Activated CD4-positive, CD25-positive, alpha-beta regulatory T cell treated with anti-CD3 and anti-CD28 coated beads, Interleukin-2, amount 50 U/mL, for 72 hours (primary cell): ENCODE measurements at places on chromosomes 5 and 9.
A peak's percentile ranks its signal among the peaks of the same experiment; 100 is the strongest.

DNA sequence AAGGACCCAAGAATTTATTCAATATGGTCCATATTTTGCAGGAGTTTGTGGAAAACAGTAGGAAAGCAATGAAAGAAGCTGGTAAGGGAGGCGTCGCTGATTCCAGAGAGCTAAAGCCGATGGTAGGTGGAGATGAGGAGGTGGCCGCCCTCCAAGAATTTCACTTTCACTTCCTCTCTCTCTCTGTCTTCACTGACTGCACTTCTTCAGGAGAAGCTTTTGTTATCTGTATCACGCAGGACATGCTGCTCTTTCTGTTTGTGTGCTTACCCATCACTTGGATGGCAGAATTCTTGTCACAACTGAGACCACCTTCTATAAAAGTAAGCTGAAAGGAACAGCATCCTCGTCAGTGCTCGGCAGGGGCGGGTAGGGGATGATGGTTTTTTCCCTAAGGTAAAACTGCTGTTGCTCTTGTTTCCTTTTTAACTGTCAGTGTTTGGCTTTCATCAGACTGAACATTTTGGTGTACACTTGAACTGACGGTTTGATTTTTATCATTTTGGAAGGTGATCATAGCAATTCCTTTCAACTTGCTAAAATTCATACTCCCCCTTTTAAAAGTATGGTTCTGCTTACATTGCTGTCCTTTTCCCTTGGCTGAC lies 62.4 kb upstream of the FSD1L start:
- DNase-seq, result no peak

- no peak for DNase-seq
Observed at GRCh38 chr5:91307048-91307447, 76.1 kb downstream of the ARRDC3 start.

DNA sequence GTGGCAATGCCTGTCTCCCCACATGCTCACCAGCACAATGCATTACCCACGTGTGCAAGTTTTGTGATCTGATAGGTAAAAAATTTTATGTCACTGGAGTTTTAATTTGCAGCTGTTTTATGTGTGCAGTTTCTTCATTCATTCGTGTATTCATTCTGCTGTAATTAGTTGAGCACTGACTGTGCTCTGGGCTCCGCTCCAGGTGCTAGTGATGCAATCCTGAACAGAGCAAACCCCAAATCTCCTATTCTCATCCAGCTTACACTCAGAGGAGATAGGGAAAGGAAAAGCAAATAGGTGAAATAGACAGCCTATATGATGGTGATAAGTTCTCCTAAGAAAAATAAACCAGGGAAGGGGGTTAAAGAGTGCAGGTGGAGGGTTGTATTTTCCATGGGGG lies 148.4 kb downstream of the TENT4A start:
- no peak for DNase-seq

DNA sequence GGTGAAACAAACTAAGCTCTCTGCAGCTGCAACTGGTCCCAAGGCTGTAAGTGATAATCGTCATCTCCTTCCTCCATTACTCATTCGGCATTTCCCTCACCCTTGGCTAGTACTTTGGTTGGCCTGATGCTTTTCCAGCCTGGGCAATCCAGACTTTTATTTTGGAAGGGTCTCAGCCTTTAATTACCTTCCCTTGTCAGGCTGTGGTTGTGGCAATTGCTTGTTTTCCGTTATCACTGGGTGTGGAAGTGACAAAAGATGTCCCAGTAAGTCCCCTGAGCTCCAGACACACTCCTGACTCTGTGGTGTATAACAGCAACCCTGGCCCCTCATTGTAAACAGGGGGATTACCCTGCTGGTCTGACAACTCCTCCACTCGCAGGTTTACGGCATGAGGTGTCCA lies 6.3 kb upstream of the FAF2 start:
- DNase-seq, result no peak

- no peak for DNase-seq
Observed at GRCh38 chr9:110207071-110207641, 803 bp downstream of the C9orf152 start.

GRCh38 chr5:173396311-173396993 lies 68.2 kb upstream of the STC2 start:
- DNase-seq, result no peak

- no peak for DNase-seq
Observed at GRCh38 chr5:34040472-34040871, 2.5 kb downstream of the C1QTNF3 start.

DNA sequence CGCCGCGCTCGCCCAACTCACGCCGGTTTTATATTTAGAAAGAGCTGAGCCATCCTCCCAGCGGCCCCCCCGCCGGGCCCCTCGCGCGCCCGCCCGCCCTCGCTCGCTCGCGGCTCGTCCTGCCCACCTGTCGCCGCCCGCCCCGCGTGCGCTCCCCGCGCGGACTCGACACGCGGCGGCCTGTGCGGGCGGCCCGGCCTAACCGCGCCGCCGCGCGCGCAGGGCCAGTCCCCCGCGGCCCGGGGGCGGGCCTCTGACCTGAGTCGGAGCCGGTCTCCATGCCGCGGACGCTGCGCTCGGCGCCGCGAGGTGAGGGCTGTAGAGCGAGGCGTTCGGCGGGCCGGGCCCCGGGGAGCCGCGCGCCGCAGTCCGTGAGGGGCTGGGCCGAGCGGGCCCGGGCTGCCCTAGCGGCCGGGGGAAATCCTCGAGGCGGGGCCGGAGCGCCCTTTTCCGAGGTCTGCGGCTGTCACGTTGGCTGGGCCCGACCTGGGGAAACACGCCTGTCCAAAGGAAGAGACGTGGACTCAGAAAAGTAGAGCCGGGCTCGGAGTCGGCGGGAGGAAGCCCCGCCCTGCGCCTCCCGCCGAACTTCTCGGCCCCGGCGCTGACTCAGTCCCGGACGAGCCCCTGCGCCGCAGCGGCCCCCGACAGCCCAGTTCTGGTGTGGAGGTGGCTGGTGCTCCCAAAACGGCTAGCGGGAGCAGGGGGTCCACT lies at the start of gene ECPAS:
Gene ECPAS (minus strand): TSS at position 526 of the 714 bp plus-strand sequence. CDS start 11,465 bp downstream, outside the sequence.
- peak; percentile 74 for DNase-seq

DNA sequence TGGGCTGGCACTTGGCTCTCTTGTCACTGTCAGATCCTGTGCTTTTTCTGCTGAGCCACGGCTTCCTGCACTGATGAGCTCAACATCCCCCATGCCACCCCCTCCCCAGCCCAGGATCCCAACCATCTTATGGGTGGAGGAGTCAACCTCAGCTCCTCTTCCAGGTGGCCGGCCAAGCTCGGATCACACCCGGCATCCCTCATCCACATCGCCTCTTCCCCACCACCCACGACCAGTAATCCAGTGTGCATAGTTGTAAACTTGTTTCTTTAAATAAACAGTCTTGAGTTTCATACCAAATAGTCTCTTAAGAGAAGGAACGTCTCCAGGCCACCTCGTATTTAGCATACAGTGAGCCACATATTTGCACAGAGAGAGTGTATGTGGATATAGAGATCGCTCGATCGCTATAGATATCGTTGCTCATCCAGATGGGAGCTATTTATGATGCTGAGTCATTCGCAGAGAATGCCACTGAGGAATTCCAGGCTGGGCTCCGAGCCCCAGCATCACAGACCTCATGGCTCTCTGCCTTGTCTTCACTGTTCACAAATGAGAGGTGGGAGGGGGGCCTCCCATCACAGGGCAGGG lies 61.8 kb upstream of the CPLX2 start:
- DNase-seq, result no peak

DNA sequence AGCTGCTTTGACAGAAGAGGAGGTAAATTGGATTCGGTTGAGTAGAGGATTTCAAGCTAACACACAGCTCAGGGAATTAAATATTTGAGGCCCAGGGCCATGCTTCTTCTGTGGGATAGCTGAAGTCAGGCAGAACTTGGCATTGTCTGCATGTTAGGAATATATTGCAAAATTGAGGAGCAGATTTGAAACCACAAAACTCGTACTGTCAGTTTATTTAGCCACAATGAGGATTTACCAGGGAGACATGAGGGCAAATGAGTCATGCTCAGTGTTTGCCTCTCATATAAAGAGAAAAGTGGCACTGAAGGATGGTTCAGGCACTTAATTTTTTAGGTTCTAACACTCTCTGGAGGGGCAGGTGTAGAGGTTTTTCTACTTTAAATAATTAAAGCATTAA lies 83.0 kb upstream of the PRLR start:
- DNase-seq, result no peak

- DNase-seq, result peak; percentile 91
Observed at GRCh38 chr9:130578865-130579737, at the start of gene FUBP3. Gene FUBP3 (plus strand): TSS chr9:130579577. CDS start chr9:130579681, 104 bp downstream.

DNA sequence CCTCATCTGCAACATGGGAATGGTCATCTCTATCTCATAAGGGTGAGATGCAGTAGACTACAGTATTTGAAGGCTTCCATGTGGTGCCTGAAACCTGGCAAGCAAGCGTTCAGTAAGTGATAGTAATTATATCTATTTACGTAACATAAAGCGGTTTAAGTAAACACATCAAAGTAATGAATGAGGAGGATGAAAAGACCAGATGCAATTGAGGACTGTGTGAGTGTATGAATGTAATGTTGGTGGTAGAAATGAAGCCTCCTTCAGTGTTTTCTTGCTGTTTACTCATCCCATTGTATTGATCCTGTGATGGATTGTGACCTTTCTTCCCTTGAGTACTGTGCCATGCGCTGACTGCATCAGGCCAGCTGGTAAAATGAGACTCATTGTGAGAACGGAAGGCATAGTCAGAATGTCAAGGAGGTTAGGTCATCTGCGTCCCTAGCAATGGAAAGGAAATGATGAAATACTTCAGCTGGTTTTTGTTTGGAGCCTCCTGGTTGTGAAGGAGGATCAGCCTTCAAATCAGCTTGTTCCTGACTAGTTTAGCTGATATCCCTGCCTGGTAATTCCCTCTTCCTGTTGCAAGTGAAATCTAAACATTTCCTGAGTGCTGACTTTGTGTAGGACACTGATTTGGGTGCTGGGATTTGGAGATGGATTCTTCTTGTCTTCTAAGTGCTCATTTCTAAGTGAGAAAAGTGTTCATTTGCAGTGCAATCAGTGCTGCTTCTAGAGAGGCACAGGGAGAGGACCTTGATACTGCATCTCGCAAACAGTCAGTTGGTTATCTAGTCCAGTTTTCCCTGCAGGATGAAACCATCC lies 35.6 kb downstream of the TNFSF8 start:
- no peak for DNase-seq

DNA sequence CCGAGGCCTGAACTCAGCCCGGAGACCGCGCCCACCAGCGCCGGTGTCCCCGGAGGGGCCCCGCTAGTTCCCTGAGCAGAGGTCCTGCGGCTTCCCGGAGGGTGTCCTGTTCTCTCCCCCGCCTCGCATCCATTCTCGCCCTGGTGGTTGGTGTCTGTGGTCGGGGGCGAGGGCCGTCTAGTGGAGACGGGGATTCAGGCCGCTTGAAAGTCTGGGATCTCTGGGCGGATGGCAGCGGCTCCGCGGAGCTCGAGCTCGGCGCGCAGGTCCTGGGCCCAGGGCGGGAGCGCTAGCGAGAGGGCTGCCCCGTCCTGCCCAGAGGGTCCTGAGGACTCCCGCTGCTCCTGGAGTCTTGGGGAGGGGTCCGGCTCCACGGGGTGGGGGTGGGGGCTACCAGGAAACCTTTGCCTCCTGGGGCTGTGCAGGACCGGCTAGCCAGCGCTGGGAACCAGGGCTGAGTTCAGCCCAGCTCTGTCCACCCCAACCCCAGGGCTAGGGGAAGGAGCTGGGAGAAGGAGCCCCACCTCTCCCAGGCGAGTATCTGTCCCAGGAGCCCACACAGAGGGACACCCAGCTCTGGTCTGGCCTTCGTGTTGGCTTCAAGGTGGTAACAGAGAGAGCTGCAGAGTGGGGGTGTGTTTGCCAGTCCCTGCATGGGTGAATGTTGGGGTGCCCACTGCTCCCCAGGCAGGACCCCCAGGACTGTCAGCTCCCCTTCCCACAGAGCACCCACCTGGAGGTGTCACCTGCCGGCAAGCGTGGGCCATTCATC lies 4.0 kb downstream of the TOR4A start:
- DNase-seq, result no peak

- no peak for DNase-seq
Observed at GRCh38 chr5:115298811-115299210, 2.4 kb upstream of the CCDC112 start.

DNA sequence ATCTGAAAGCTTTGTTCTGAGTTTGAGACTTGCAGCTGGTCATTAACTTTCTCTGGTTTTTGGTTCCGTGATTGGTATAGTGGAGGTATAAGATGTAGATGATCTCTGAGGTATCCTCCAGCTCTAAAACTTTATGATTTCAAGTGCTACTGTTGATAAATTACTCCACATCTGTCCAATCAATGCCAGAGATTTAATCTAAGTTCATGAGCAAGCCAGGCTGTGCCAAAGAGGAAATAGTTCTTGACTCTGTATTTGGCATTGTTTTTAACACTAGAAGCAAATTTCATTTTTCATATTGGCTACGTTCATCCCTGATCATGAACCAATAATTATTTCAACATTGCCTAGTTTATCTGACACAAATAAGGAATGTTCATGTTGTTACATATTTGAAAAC lies 28.5 kb upstream of the CHD1 start:
- DNase-seq, result no peak

GRCh38 chr9:83385317-83385716 lies 152.9 kb downstream of the FRMD3 start:
- no peak for DNase-seq

GRCh38 chr5:55868846-55869245 lies 17.7 kb downstream of the IL31RA start:
- no peak for DNase-seq

DNA sequence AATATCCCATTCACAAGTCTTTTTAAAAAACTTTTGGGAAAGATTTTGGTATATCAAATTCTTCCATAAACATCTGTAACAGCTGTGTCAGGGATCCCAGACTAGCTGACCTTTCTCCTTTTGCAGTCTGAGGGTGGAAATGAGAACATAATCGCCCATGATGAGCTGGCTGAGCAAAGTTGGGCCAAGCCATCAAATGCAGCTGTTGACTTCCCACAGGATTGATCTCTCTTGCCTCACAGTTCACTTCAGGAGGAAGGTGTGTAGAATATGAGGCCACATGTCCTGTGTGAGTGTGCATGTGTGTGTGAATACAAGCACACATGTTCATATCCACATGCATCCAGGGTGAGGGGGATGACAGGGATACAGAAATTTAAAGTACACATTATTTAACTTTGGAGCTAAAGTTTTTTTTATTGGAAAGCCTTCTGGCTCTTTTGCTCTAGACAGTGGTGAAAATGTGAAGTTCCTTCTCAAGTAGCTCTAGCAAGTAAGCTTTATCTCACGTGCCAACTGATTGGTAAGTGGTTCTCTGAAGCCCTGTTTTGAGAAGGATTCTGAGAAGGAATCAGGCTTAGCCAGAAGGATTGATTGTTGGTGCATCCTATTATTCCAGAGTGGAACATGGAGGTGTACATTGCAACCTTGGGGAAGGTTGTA lies 468.8 kb upstream of the DMAC1 start:
- DNase-seq, result no peak

DNA sequence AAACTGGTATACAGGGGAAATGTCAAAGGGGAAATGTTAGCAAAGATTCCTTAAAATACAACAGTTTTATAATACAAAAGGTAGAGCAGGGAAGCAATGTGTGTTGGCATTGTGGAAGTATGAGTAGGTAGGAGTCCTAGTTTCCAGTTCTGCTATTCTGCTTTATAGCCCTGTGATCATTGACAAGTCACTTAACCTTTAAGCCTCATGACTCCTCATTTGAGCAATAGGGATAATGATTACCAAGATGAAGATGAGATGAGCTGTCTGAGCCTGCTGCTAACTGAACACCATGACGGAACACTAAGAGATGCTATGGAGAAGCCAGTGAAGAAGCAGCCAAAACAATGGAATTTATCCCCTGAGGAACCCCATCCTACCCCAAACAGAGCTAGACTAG lies 251.7 kb downstream of the PAPPA start:
- no peak for DNase-seq
